ENCODE measurements at places on chromosomes 6 and 20. TPM values are rescaled to one million over a fixed set of nuclear protein-coding genes. Genes with fewer than 3 reads are reported as not detected.

TREM1 gene
- 0.20 TPM for total RNA-seq

DNA sequence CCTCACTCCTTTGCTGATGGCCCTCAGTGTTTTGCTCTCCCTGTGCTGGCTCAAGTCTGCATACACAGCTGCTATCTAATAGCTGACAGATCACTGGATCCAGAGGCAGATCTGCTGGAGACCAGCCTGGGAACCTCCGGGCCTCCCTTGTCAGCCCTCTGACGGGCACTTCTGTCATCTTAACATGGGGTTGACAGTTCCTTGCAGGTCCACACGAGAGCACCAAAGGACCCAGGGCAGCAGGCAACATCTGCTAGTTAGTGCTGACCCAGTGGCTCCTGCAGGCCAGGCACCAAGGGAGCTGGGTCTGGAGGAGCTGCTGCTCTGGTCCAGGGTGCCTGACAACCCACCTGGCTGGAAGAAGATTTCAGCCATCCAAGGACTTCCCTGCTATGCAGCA is 208.1 kb downstream of the UST start:
- ATAC-seq: no peak

HLA-DMB gene
- total RNA-seq: 5.5 TPM

GRCh38 chr6:131116321-131116720 is 18.9 kb upstream of the AKAP7 start:
- no peak for ATAC-seq

DNA sequence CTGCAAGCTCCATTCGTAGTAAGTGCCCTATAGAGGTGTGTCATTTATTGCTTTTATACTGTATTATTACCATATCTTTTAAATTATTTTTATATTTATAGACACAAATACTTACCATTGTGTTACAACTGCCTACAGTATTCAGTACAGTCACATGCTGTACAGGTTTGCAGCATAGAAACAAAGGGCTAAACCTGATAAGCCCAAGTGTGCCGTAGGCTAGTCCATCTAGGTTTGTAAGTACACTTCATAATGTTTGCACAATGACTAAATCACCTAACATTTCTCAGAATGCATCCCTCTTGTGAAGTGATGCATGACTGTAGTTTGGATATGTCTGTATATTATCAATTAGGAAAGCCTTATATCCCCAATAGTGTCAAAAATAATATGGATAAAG is 122.8 kb downstream of the CLVS2 start:
- no peak for ATAC-seq

DNA sequence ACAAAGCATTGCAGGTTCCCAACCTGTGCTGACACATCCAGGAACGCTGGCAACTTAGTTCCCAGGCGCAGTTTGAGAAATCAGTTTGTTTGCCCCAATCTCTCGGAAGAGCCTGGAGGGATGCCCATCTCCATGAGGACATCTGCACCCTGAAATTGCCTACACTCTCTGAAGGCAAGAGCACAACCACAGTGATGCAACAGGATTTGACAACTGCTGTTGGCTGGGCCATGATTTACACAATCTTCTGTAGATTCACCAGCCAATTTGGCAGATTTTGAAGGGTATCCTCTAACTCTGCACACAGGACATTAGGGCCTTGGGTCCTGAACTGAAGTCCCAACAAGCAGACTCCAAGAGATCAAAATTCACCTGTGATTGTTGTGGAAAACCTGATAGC is 3.4 kb downstream of the APMAP start:
- no peak for ATAC-seq

- peak; percentile 48 for ATAC-seq
These were observed at the start of gene SCUBE3 for GRCh38 chr6:35213824-35214756. Gene SCUBE3 (plus strand): TSS chr6:35213956. CDS start chr6:35214419, 463 bp downstream.

DNA sequence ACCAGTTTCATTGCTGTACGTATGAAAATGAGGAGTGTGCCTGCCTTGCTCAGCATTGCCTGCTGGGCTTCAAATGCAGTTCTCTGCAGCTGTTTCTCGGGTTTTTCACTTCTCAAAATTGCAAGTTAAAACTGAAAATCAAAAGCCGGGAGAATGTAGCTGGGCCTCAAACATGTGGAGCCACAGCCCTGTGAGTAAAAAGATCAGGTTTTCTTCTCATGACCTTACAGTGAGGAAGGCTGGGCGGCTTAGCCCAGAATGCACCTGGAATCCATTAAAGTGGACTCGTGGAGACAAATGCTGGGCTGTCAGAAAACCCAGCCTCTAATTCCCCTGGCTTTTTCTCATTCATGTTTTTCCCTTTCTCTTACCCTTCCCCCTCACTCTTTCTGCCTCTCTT is 34.4 kb downstream of the DSE start:
- ATAC-seq: no peak

DNA sequence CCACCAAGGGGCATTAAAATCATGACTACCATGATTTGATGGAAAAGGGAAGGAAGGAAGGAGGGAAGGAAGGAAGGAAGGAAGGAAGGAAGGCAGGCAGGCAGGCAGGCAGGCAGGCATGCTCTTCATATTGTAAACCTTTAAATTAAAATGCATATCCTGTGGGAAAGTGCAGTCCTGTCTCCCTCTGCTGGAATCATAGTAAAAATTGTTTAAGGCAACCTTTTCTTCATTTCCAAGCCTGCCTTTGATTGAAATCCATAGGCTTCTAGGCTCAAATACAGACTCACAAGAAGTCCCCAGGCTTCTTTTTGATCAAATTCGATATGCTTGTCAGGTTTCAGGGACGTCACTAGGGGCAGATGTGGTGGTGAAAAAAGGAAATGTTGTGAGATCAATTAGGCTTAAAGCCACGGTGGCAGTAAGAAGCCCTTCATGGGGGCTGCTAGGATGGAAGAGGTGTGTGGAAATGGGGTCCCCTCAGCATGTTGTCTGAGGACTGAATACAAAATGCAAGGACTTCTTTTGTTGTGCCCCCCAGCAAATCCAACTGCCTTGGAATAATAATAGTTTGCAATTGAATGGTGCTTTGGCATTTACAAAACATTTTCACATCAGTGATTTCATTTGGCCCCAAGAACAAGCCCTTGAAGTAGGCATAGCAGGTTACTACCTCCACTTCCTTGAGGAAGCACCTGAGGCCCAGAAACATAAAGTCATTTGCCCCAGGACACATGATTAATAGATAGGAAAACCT is 25.6 kb upstream of the GABRR1 start:
- peak; percentile 75 for ATAC-seq

RFX6 gene
- total RNA-seq: not detected

GRCh38 chr20:24353135-24353690 is 116.2 kb upstream of the SYNDIG1 start:
- no peak for ATAC-seq

DNA sequence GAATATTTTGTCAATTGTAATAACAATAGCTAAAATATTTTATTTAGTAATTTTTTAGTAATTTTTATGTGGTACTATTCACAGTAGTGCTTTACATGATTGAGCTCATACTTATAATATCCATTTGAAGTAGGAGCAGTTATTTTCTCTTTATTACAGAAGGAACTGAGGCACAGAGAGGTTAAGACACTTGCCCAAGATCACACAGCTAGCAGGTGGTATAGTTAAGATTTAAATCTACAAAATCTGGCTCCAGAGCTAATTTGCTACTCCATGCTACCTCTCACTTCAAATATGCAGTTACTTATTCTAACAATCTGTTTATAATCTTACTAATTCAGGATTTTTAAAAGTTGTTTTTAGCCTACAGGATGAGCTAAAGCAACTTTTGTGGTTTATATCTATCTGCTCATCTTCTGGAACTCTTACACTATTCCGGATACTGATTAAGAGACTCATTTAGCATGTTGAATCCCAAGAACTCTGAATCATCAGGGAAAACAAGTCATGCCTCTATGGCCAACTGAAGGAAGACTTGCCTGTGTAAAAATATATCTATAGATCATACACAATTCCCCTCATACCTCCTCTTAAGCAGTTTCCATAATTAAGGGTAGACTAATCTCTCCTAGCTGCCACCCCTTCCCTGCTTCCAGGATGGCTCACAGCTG is 324.2 kb downstream of the UBE3D start:
- ATAC-seq: no peak

DNA sequence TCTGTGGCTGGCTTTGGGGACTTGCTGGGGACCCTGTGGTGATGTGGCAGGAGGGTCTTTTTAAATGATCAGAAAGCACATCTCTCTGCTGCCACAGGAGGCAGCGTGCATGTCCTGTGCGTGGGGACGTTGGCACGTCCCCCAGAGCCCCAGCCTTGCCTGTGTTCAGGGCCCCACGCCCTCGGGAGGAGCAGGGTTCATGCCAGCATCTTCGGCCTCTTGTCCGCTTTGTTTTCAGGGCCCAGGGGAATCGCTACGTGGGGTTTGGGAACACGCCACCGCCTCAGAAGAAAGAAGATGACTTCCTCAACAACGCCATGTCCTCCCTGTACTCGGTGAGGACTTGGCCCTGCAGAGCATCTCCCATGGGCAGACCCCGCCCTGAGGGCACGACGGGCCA is 6.0 kb downstream of the ARFGAP1 start:
- ATAC-seq: no peak

METTL24 gene
- not detected for total RNA-seq

- no peak for ATAC-seq
These were observed 56.8 kb upstream of the KIF13A start for GRCh38 chr6:18044108-18044783.

VNN1 gene
- total RNA-seq: 0.12 TPM

- no peak for ATAC-seq
These were observed 28.2 kb downstream of the NDRG3 start for GRCh38 chr20:36717657-36718056.

DNA sequence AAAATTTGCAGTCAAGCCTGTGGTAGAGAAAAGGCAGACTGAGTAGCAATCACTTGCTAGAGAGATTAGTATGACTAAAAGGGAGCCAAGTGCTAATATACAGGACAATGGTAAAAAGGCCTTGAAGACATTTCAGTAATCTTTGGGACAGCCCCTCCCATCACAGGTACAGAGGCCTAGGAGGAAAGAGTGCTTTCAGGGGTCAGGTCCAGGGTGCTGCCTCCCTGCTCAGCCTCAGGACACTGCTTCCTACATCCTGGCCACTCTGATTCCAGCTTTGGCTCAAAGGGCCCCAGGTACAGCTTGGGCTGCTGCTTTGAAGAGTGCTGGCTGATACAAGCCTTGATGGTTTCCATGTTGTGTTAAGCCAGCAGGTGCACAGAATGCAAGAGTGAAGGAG is 543.5 kb downstream of the MMUT start:
- ATAC-seq: no peak

HUS1B gene
- total RNA-seq: 0.40 TPM

DNA sequence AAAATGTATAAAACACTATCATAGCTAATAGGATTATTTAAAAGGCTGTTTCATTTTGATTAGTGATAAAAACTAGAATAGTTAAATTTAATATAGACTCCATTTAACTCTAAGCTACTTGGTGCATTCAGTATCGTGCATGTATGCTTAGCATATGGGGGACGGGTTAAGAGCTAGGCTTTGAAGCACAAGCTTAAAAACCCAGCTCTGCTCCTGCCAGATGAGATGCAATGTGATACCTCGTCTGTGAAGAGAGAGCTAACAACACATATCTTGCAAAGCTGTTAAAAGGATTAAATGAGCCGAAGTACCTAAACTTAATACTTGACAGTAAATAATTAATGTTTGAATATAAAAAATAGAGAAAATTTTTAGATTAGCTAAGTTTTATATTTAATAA is 42.2 kb downstream of the DTNBP1 start:
- ATAC-seq: no peak

CLPSL1 gene
- total RNA-seq: not detected

- ATAC-seq: no peak
These were observed 28.2 kb downstream of the VPS52 start for GRCh38 chr6:33243476-33243875.

DNA sequence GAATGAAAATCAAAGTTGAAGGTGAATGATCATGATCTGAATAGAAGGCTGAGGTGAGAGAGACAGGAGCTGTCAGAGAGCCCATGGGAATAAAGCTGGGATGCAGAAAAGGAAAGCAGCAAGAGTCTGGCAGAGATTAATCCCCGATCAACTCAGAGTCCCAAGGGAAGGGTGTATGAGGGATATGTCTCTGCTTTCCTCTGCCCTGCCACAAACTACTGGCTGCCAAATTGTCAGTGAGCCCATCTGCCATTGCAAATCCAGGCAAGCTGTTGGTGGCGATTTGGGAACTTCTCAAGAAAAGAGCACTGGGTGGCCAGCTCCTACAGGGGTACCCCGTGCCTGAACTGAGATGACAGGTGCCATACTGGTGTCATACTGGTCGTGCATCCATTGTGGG is 705.5 kb upstream of the MAN1A1 start:
- ATAC-seq: no peak

DNA sequence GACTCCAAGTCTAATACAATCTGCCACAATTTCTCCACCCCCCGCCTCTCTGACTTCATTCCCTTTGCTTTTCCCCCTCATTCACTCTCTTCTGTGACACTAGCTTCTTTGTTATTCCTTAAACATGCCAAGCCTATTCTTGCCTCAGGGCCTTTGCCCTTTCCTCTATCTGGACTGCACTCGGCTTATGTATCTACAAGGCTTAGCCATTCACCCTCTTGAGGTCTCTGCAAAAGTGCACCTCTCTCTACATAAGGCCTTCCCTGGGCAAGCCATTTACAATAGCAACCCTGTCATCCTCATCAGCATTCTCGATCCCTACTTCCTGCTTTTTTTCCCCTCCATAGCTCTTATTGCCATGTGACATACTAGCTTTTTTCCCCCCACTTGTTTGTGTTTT is 168.9 kb downstream of the PDSS2 start:
- ATAC-seq: no peak

C6orf89 gene
- total RNA-seq: 33.6 TPM

SEC23B gene
- 47.9 TPM for total RNA-seq

DNA sequence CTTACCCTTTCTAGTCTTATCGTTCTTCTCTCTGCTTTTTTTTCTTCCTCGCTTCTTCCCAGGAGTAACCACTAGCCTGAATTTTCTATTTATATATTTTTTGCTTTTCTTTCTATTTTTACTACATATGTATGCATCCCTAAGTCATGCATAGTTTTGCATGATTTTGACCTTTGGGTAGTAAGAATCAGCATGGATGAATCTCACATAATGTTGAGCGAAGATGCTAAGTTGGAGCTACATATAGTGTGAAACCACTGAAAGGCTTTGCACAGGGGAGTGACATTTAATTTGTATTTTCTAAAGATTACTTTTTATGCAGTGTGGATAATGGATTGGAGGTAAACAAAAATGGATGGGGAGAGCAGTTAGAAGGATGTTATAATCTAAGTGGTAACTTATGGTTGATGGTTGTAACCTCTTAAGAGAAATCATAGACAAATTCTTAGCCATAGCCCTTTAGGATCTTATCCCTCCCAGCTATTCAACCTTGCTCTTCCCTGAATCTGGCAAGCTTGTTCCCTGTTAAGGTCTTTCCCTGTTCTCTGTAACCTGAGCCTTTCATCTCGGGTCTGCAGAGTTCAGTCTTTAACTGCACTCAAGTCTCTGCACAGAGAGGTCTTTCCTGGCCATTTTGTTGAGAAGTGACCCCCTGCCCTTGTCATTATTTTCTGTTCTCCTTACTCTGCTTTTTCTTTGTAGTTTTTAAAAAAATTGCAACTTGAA is 18.0 kb downstream of the PEX7 start:
- no peak for ATAC-seq

- ATAC-seq: peak; percentile 71
These were observed 7.4 kb upstream of the SLC23A2 start for GRCh38 chr20:5008759-5009158.

PAK5 gene
- 0.52 TPM for total RNA-seq

DNAJC5 gene
- 64.8 TPM for total RNA-seq

AAR2 gene
- total RNA-seq: 13.3 TPM

- no peak for ATAC-seq
These were observed 2.0 kb upstream of the SLC22A23 start for GRCh38 chr6:3458706-3459421.

GRCh38 chr20:4563534-4563933 is 158.2 kb upstream of the PRND start:
- ATAC-seq: peak; percentile 72

MDC1 gene
- total RNA-seq: 15.7 TPM

SCRT2 gene
- total RNA-seq: not detected

CDK19 gene
- 19.1 TPM for total RNA-seq

Measured in esophagus mucosa (tissue), 1 donor.